GM23338 (cell line): ENCODE measurements at places on chromosomes 2 and 18.

- DNase-seq: no peak
Measured at GRCh38 chr2:172436889-172437288, 9.5 kb downstream of the ITGA6 start.

DNA sequence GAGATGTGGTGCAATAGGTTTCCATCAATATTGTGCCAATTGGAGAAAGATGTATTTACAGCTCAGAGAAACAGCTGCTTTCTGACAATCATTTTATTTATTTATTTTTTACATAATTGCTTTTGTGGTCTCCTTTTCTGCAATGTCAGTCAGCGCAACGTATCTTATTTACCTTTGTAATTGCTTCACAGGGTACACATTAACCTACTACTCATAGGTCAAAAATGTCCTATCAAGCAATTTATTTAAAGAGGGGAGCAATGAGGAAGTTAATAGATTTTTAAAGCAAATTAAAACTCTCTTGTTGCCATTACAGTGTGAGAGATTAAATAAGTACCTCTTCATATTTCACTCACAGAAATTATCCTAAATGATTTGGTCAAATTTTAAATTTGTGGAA is 291.0 kb downstream of the CALCRL start:
- DNase-seq: no peak

GRCh38 chr2:215479121-215479520 is 43.3 kb upstream of the FN1 start:
- DNase-seq: no peak

DNA sequence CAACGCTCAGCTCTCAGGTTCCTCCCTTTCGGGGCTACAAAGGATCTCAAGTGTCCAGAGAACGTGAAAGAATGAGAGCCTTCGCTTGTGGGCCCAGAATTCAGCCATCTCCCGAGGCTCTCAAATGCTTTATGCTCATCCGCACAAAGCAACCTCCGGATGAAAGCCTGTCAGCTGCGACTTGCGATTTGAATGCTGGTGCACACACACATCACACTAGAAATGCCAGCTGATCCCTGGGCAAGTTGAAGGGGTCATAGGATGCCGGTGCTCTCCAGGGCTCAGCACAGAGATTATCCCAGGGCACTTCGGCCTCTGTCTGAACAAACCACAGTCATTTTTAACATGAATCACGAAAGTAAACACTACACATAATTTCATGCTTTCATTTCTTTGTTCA is 141.8 kb upstream of the MYT1L start:
- no peak for DNase-seq

GRCh38 chr2:1101982-1102590 is 151.4 kb downstream of the SNTG2 start:
- DNase-seq: no peak

GRCh38 chr18:21857871-21858270 is 117.3 kb downstream of the MIB1 start:
- no peak for DNase-seq

DNA sequence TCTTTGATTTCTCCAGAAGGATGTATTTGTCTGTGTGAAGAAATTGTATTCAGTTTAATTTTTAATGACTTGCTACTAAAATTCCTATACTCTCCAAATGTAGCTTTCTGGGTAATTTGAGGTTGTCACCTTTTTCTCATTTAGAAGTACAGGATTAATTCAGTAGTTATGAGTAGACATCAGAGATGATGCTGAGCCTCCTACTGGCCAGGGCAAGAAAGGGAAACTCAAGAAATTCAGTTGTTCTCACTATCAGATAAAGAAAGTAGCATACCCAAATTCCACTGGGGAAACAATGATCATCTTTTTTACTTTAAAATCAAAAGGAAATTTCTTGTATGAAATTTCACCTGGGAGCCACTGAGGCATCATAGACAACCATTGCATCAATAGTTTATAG is 199.4 kb downstream of the SATB2 start:
- DNase-seq: peak; percentile 24

DNA sequence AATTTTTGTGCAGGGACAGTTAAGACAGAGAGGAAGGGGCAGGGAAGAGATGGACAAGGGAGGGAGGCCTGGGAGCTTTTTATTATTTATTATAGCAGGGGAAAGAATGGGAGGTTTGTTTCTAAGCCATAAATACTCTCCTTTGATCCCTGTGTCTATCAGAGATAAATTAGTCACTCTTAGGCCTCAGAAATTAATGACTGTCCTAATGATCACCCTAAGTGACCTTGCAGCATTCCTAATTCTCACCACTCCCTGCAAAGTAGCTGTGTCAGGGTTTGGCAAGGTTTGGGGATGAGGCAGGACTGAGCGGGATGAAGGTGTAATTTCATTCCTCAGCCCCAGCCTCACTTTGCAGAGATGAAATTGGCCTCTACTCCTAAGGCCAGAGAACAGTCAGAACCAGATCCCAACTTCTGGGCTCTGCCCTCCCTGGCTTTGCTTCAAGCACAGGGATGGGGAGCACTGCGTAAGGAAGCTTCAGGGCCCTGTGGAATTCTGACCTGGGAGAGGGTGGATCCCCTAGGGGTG is 95.0 kb downstream of the TMEM17 start:
- no peak for DNase-seq
